ENCODE measurements at places on chromosomes 1 and 21.

- DNase-seq = no peak
Measured at GRCh38 chr21:33025106-33025488, 638 bp upstream of the OLIG2 start.

GRCh38 chr1:205519541-205520131 lies 15.2 kb downstream of the CDK18 start:
- DNase-seq = no peak

DNA sequence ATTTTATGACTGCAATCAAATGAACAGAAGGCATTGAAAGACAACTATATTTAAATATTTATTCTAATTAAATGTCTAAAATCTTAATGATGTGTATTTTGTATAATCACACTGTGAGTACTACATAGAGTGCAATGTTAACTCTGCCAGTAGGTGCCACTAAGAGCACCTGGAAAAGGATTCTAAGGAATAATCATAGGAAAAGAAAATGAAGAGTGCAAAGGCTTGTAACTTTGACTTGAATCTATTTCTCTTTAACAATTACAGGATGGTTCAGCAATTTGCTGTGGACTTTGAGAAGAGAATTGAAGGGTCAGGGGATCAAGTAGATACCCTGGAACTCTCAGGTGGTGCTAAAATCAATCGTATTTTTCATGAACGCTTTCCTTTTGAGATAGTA lies 200.4 kb downstream of the DNM3 start:
- DNase-seq = no peak

GRCh38 chr1:193613041-193613440 lies 426.6 kb upstream of the B3GALT2 start:
- DNase-seq = no peak

DNA sequence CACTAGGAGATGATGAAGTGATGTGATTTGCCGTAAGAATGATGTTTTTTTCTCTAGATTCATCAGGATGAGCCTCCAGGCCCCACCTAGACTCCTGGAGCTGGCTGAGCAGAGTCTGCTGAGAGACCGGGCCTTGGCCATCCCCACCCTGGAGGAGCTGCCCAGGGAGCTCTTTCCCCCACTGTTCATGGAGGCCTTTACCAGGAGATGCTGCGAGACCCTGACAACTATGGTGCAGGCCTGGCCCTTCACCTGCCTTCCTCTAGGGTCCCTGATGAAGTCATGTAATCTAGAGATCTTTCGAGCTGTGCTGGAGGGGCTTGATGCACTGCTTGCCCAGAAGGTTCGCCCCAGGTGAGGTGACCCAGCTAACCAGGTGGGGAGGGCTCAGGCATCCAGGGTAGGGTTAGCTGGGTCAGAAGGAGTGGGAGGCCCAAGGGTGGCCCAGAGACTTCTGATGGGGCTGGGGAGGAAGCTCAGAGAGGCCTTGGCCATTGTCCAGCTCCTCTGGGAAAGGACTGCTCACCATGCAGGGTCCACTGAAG lies 1.3 kb downstream of the PRAMEF12 start:
- DNase-seq = no peak

Measured in stimulated activated effector memory CD8-positive, alpha-beta T cell treated with anti-CD3 and anti-CD28 coated beads, Interleukin-12 subunit alpha, Interleukin-12 subunit beta, amount 100 ng/mL, for 72 hours (primary cell).